Effector memory CD8-positive, alpha-beta T cell (primary cell): ENCODE measurements at places on chromosomes 7 and 10.
A peak's percentile ranks its signal among the peaks of the same experiment; 100 is the strongest.

DNA sequence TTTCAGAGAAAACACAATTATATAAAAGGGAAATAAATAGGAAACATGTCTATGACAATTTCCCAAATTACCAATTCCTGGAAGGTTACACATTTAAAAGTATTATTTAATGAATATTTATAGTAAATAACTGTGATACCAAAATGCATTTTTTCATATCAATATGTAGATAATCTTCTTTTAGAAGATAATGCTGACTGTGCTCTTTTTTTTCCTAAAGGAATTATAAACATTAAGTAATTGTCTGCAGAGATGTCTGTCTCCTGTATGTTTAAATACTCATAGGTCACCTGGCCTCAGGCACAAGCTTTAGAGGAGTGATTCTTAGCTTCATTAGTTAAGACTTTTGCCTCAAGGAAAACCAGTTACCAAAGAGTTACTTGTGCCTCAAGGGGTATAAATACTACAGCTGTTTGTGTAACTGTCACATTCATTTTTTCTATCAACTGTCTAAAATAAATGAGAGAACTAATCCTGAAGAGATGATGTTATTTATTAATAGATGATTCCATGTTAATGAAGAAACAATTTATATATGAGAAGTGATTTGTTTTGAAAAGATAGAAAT, 77.1 kb downstream of the DNAJC1 start:
- DNase-seq, result no peak
- H3K4me3 ChIP-seq, result no peak overlapping the region
- H3K27me3 ChIP-seq, result no peaks in the 10 kb centered on the region
- no peak overlapping the region for H3K27ac ChIP-seq
- peaks cover 10% of the 10 kb centered on the region for H3K4me1 ChIP-seq
- H3K36me3 ChIP-seq, result peaks cover 2% of the 10 kb centered on the region

GRCh38 chr10:71971311-71971731, 7.1 kb downstream of the CHST3 start:
- peaks cover 39% of the 10 kb centered on the region for H3K27me3 ChIP-seq
- H3K36me3 ChIP-seq, result peaks cover 3% of the 10 kb centered on the region
- no peak for DNase-seq
- H3K4me3 ChIP-seq, result no peak overlapping the region
- H3K27ac ChIP-seq, result no peak overlapping the region

DNA sequence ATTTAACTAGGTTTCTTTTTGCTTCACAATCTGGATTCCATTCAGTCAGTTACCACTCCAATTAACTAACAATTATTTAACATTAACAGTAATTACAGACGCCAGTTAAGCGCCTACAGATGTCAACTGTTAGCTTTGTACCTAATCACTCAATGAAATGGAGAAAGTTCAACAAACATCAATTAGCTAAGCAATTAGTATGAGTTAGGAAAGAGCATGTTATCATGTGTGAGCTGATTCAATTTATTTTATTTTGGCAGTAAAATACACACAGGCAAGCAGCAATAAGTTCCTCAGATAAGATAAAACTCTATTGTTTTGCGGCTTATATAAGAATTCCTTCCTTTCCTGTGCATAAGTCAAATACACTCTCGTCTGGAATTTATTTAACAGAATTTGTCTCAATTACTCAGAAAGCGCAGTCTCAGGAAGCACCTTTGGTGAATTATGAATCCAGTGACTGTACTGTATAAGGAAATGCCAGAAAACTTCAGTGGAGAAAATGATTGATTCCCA, 427.1 kb upstream of the GALNT17 start:
- H3K27ac ChIP-seq, result peak overlapping the region; percentile 26
- H3K4me1 ChIP-seq, result peaks cover 47% of the 10 kb centered on the region
- H3K4me3 ChIP-seq, result no peak overlapping the region
- no peaks in the 10 kb centered on the region for H3K27me3 ChIP-seq
- no peak for DNase-seq

DNA sequence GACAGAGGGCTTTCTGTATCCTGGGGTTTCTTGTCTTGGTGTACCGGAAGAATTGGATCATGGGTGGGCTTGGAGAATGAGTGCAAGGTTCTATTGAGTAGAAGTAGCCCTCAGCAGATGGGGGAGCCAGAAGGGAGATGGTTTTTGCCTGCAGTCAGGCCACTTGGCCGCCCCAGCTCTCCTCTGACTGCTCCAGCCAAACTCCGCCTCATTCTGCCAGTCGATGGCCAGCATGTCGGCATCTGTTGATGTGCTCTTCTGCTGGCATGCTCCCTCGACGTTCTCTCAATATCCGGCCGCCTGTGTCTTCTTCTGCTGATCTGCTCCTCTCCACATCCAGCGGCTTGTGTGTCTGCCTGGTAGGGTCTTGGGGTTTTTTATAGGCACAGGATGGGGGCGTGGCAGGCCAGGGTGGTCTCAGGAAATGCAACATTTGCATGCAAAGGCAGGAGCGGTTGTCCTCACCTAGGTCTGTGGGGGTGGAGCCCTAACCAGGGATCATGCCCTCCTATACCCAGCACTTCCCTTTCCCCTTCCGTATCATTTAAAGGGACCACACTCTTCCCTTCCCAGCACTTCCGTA, 40.2 kb upstream of the TNS3 start:
- H3K36me3 ChIP-seq, result no peaks in the 10 kb centered on the region
- no peak for DNase-seq
- no peak overlapping the region for H3K4me3 ChIP-seq
- H3K4me1 ChIP-seq, result no peaks in the 10 kb centered on the region
- H3K27ac ChIP-seq, result no peak overlapping the region

GRCh38 chr7:112781558-112781957, 8.6 kb downstream of the TMEM168 start:
- no peak for DNase-seq
- H3K27me3 ChIP-seq, result no peaks in the 10 kb centered on the region
- H3K36me3 ChIP-seq, result peaks cover 16% of the 10 kb centered on the region
- H3K4me1 ChIP-seq, result peaks cover 12% of the 10 kb centered on the region
- H3K4me3 ChIP-seq, result no peak overlapping the region
- no peak overlapping the region for H3K27ac ChIP-seq

DNA sequence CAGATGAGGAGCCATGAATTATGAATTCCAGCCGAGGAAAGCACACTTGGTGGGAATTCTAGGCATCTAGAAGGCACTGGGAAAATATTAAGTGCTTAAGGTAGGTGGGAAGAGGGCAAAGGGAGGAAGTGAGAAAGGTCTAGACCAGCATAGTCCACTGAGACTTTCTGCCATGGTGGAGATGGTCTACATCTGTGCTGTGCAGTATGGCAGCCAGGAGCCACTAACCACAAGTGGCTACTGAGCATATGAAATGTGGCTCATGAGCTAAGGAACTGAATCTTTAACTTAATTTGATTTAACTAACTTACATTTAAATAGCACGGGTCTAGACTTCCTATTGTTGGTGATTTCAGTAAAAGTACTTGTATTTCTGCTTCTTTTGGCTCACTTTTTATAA, 82.5 kb upstream of the SEM1 start:
- H3K4me1 ChIP-seq, result no peaks in the 10 kb centered on the region
- H3K27ac ChIP-seq, result no peak overlapping the region
- H3K36me3 ChIP-seq, result no peaks in the 10 kb centered on the region
- no peak for DNase-seq
- no peak overlapping the region for H3K4me3 ChIP-seq

- H3K27ac ChIP-seq, result no peak overlapping the region
- no peak overlapping the region for H3K4me3 ChIP-seq
- no peaks in the 10 kb centered on the region for H3K36me3 ChIP-seq
- peaks cover 41% of the 10 kb centered on the region for H3K27me3 ChIP-seq
- H3K4me1 ChIP-seq, result peaks cover 5% of the 10 kb centered on the region
Observed at GRCh38 chr7:129210989-129211312, 13.9 kb upstream of the AHCYL2 start.

DNA sequence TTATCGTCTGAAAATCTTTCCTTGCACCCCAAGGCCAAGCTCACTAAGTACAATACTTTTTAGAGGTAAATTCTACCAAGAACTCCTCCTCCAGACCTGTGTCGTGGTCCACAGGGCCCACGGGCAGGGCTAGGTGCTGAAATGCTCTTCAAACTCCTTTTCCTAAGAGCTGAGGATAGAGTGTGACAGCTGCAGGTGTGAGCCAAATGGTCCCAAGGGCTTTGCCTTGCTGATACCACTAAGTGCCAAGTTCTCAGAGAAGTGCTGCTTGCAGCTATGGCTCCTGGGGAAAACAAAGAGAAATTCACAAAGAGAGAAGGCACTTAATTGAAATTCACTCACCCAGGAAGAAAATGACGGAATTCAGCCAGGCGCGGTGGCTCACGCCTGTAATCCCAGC, 868.9 kb upstream of the AUTS2 start:
- no peaks in the 10 kb centered on the region for H3K4me1 ChIP-seq
- no peaks in the 10 kb centered on the region for H3K36me3 ChIP-seq
- no peak overlapping the region for H3K4me3 ChIP-seq
- H3K27me3 ChIP-seq, result no peaks in the 10 kb centered on the region
- no peak for DNase-seq

DNA sequence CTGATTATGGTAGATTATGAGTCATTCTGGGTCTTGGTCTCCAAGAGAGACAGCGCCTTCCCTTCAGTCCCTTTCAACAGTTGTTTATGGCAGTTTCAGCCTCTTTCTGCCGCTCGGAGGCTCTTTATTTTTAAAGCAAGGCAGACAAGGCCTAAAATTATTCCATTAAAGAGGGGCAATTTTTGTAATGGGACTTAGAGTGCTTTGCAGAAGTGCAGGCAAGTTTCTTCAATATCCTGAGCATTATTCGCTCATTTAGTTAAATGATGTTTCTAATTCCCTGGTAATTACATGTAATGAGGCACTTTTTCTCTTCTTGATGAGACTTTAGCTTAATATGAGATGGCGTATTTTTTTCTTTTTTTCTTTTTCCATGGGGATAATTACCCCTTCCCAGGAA, 33.6 kb downstream of the BUB3 start:
- H3K4me3 ChIP-seq, result no peak overlapping the region
- peaks cover 9% of the 10 kb centered on the region for H3K4me1 ChIP-seq
- no peaks in the 10 kb centered on the region for H3K27me3 ChIP-seq
- H3K27ac ChIP-seq, result no peak overlapping the region
- DNase-seq, result no peak

GRCh38 chr10:104472505-104472904, 118.9 kb downstream of the CFAP58 start:
- H3K27ac ChIP-seq, result no peak overlapping the region
- no peaks in the 10 kb centered on the region for H3K36me3 ChIP-seq
- no peak overlapping the region for H3K4me3 ChIP-seq
- peaks cover 22% of the 10 kb centered on the region for H3K27me3 ChIP-seq
- DNase-seq, result no peak
- H3K4me1 ChIP-seq, result no peaks in the 10 kb centered on the region

DNA sequence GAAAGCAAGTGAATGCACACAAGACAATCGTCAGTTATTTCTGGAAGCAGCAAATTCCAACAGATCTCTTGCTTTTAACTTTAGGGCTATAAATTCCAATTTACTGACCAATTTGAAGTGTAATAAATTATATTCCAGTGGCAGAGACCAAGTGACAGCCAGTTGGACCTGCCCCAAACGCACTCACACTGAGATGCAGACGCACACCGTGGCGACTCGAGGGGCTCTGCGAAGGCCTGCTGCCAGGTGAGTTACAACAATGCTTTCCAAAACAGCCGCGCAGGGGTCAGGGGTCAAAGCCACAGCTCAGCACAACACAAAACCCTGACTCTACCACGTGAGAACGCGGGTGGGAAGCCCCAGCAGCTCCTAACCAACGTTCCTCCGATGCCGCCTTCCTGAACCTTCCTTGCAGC, 97.4 kb downstream of the ZRANB1 start:
- peaks cover 50% of the 10 kb centered on the region for H3K27me3 ChIP-seq
- H3K4me3 ChIP-seq, result no peak overlapping the region
- no peak overlapping the region for H3K27ac ChIP-seq
- H3K4me1 ChIP-seq, result no peaks in the 10 kb centered on the region
- no peak for DNase-seq

DNA sequence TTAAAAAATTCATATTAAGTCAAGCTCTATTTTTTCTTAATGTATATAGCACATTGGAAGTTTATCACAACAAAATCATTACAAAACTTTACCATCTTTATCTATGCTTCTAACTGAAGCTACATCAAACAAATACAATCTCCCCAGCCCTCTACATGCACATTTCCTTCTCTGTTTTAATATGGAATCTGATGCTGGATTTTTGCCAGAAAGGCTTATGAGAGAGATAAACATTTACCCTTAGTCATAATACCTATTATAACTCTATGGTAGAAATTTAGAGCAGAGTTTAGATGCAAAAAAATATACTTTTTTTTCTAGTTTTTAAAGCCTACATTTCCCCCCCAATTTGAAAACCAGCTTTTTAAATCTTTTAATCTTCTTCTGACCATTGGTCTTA, 1198.6 kb downstream of the GATA3 start:
- H3K36me3 ChIP-seq, result no peaks in the 10 kb centered on the region
- H3K27ac ChIP-seq, result no peak overlapping the region

GRCh38 chr7:78134256-78134655, 335.7 kb downstream of the PHTF2 start:
- no peaks in the 10 kb centered on the region for H3K36me3 ChIP-seq
- H3K4me3 ChIP-seq, result no peak overlapping the region
- no peak for DNase-seq
- no peaks in the 10 kb centered on the region for H3K27me3 ChIP-seq

DNA sequence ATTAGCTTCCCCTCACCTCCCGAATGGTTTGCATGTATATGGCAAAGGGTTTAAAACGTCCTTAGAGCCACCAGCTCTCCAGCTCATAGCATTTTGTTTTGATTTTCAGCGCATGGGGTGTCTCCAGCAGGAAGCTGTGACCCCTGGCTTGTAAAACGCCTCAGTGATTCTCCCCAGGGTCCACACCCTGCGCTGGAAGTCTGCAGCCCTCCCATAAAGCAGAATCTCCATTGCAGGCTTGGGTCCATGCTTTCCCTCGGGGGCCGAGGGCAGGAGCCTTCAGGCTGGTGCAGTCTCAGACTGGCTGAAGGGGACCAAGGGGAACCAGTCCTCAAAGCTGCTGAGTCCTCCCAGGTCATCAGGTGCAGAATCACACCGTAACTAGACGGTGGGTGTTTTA, 109.7 kb downstream of the VIPR2 start:
- no peak for DNase-seq
- H3K4me1 ChIP-seq, result no peaks in the 10 kb centered on the region
- no peaks in the 10 kb centered on the region for H3K36me3 ChIP-seq
- peaks cover 18% of the 10 kb centered on the region for H3K27me3 ChIP-seq

- H3K27ac ChIP-seq, result no peak overlapping the region
- peaks cover 27% of the 10 kb centered on the region for H3K27me3 ChIP-seq
- H3K36me3 ChIP-seq, result no peaks in the 10 kb centered on the region
- no peak overlapping the region for H3K4me3 ChIP-seq
- DNase-seq, result no peak
- no peaks in the 10 kb centered on the region for H3K4me1 ChIP-seq
Observed at GRCh38 chr10:93742633-93743349, 14.9 kb upstream of the LGI1 start.

DNA sequence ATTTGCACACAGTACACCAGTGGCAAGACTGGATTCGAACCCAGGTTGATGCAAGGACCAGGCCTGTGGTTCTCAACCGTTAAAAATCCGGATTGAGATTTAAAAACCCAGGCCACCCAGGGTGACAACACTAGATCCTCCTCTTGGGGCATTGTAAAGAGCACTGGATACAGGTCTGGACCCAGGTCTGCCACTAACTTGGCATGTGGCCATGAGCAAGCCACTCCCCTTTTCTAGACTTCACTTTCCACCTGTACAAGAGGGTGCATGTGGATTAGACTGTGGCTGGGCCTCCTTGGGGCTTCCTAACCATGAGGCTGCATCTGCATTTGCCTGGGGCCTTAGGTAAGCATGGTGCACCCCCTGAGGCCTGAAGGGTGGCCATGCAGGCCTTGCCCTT, 21.7 kb upstream of the SLC29A3 start:
- H3K4me1 ChIP-seq, result peaks cover 4% of the 10 kb centered on the region
- H3K4me3 ChIP-seq, result no peak overlapping the region
- DNase-seq, result no peak
- H3K27me3 ChIP-seq, result peaks cover 74% of the 10 kb centered on the region
